ENCODE measurements at places on chromosomes 3 and 15.

- DNase-seq, result no peak
These were observed 617.5 kb upstream of the NECTIN3 start for GRCh38 chr3:110454066-110454465.

DNA sequence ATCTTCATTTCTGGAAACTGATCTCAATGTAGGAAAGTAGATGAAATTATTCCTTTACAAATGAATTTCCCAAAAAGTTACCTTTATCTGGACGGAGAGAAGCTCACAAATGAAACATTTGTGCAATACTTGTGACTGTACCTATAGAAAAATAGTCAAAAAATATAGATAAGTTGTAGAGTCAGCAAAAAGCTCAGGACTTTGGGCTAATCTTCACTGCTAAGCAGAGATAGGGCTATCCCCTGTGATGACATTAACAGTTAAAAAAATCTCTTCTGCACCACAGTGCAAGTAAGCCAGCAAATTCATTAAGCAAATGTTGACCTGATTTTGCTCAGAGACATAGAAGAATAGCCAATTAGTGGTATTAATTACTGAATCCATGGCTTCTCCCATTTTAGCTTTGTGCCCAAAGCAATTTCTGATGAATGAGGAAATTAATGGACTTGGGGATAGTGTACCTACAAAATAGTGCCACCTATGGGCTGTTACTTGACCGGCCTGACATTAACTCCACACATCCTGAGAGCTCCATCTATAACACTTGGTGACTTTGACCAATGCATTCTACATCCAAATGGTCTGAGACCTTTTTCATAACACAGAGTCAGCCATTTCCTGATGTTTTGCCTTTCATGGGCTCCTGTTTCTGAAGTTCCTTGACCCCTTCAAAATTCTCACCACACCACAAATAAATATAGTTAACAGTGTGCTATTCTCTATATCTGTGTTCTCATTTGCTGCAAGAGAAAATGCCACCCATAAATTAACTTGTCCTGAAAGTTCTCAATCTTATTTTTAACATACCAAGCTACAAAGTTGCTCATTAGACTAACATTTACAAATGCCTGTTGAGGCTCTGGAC, 105.0 kb downstream of the SSR3 start:
- no peak for DNase-seq

DNA sequence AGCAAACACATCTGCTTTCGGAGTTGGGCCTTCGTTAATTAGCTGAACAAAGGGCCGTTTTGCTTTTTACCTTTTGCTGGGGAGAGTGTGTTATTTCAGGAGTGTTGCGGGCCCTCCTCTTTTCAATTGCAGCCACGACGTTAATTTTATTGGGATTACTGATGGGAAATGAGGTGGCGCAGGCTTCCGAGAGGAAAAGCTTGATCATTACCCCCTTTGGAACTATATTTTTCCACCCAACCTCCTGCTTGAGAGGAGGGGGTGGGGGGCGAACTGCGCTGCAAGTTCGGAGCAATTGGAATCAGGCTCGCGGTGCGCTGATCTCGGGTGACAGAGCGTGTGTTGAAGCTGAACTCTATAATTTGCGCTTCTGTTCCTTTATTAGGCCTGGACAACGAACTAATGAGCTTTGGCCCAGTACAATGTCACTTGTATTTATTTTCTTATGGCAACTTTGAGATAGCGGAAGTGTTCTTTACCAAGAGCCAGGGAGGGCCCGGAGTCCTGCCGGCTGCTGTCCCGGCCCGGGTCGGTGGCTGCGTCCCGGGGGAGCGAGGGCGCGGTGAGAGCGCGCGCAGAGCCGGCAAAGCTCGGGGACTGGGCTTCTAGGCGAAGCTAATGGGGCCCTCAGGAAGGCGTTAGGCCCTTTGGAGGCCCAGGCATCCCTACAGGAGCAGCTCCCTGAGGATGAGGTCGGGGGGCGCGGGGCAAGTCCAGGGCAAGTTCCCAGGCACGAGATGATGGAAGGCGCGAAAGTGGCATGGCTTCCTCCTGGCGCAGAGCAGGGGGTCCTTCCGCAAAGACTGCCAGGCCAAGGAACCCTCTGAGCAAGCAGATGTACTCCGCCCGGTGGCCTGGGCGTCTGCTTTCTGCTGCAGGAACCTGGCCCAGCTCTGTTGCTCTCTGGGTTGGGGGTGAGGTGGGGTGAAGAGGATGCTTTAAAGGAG, 12.9 kb downstream of the NR2F2 start:
- no peak for DNase-seq

- DNase-seq, result no peak
These were observed 703.2 kb upstream of the CCDC54 start for GRCh38 chr3:106673926-106674569.

GRCh38 chr3:128945041-128945877, 48.6 kb downstream of the CFAP92 start:
- no peak for DNase-seq

DNA sequence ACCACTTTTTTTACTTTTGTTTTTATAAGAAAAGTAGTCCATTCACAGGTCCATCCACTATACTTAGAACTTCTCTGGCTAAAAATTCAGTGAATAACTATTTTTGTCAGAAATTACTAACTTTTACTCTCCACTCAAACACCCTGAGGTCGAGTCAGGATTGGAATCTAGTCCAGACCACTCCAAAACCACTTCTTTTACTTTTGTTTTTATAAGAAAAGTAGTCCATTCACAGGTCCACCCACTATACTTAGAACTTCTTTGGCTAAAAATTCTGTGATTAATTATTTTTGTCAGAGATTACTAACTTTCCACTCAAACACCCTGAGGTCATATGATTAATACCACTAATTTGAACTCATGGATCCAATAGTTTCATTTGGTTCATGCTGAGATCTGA, 239.4 kb downstream of the RORA start:
- DNase-seq, result no peak

DNA sequence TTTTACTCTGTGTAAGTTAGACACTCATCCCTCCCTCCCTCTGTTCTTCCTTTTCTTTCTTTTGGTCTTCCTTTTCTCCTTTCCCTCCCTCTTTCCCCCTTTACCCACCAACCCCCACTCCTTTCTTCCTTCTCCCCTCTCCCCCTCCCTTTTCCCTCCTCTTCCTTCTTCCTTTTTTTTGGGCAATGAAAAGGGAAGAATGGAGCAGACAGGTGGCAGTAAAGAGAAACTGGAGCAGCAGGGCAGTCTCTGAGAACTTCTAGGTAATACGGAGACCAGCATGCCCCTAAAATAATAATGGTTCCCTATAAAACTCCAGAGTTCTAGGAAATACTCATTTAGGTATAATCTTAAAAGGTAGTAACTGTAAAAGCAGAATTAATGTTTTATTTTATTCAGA, 11.4 kb upstream of the GPR171 start:
- no peak for DNase-seq

GRCh38 chr3:194731506-194732073, 45.9 kb downstream of the FAM43A start:
- no peak for DNase-seq
